ENCODE measurements at places on chromosomes 1 and 21.

- DNase-seq = no peak
Measured at GRCh38 chr1:220164116-220164515, 70.2 kb downstream of the IARS2 start.

- no peak for DNase-seq
Measured at GRCh38 chr1:156894711-156895454, 1.4 kb downstream of the PEAR1 start.

DNA sequence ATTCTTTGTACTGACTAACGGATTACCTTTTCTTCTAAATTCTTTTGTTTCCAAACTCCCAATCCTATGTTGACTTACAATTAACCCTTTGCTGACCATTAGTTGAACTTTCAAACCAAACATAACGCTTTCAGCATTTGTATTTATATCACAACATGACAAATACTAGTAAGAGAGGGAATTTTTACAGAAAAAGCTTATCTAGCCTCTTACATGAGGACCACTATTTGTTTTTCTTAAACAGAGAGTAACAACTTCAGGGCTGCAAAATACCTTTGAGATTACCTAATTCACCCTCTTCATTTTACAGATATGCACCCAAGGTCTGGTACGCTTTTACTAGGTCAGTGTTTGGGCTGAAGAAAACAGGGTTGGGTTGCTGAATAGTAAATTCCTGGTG lies 45.0 kb upstream of the CXADR start:
- no peak for DNase-seq

DNA sequence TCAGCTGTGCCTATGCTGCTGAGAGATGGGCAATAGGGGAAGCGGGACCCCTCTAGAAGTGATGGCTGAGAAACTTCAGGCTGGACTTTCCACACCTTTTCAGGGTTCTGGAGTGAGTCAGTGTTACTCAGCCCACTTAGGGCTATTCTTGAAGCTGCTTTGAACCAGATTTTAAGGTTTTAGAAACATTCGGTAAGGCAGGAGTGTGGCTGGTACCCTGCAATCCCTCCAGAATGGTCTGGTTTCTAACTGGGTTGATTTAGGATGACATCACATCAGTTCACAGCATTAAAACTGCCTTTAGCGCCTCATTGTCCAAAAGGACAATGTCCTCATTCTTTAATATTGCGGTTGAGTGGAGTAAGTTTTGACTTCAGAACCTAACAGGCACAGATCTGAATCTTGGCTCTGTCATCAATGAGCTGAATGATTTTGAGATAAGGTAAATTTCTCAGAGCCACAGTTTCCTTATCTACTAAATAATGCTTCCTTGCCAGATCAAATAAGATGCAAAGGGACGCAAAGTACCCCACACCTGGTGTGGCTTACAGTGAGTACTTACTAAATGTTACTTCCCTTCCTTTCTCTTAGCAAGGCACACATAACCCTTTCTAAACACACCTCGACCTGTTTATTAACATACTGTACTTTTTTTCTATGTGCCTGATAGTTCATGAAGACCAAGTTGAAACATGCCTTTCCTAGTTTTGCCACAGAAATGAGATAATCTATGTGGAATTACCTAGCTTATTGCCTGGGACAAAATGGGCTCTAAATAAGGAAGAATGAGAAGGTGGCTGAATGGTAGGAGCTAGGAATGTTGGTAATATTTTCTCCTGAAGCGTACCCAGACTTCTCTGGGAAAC lies 209.8 kb downstream of the ROR1 start:
- DNase-seq = no peak

GRCh38 chr1:10724052-10724494 lies 72.4 kb downstream of the CASZ1 start:
- DNase-seq = peak; percentile 80

DNA sequence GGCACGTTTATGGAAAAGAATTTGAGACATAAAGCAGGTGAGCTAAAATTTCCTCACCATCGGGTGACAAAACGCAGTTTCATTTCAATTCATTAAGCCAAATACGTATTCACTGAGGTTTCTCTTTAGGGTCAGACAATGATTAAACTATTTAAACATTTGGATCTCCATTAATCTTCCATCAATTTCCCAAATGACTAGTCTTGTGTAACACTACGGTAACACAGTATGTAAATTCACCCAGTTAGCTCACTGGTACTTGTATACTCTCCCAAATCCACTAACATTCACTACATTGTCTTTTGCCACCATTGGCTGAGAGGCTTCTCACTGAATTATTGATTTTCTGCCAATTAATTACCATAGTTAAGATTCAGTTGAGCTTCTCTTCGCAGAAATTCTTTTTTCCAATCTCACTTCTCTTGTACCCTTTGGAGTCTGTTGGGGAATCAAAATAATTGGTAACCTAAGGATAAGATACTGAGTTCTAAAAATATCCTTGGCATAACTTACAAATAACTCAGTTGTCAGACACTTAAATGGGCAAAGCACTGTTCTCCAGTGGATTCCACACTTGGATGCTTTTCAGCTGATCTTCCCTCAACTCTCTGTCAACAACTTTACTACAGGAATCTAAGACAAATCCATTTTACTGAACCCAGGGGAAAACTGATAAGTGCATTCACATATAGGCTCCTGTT lies 40.7 kb downstream of the SIPA1L2 start:
- DNase-seq = no peak

DNA sequence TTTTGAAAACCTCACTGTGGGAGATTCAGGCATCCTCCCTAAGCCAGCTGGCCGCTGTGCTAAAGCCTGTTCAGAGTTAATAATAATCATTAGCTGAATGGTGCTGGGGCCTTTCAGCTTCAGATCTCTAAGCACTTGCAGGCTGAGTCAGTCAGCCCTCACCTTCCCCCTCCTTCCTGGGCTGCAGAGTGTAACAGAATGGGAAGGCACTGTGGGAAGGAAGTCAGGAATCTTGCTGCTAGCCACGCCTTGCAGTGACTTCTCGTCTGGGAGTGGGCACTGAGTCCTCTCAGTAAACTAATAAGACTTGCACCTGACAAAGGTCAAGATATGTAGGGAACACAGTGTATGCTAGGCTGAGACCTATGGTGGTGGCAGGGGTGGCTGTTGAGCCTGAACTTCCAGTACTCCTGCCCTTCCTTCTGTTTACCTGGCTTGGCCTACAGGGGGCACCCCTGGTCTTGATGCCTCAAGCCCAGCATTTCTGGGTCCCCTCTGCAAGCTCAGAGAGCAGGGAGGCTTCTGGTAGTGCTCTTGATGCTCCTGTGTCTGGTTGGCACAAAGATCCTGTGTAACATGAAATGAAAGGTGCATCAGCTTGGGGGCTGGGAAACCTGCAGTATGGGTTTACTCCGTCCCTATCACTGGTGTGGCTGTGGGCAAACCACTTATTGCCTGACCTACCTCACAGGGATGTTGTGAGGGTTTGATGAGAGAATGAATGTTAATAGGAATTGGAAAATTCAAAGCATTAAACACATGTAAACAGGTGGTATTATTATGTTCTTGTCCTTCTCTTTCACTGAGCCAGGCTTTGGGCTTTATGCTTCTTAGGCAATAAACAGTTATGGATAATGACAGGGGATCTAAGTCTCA lies 6.0 kb downstream of the CYB561D1 start:
- peak; percentile 35 for DNase-seq

DNA sequence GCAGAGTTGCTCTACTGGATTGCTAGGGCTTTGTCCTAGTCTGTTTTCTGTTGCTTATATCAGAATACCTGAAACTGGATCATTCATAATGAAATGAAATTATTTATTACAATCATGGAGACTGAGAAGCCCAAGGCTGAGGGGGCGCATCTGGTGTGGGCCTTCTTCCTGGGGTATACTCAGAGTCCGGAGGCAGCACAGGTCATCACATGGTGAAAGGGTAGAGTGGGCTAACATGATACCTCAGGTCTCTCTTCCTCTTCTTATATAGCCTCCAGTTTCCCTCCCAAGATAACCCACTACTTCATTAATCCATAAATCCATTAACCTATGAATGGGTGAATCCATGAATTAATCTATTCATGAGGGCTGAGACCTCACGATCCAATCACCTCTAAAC lies 667.6 kb upstream of the NCAM2 start:
- no peak for DNase-seq

GRCh38 chr21:33561373-33561772 lies 18.5 kb downstream of the SON start:
- DNase-seq = no peak

- DNase-seq = no peak
Measured at GRCh38 chr21:44548381-44548780, 2.9 kb downstream of the KRTAP10-2 start.

- DNase-seq = no peak
Measured at GRCh38 chr1:38498686-38499085, 360.9 kb downstream of the RRAGC start.

DNA sequence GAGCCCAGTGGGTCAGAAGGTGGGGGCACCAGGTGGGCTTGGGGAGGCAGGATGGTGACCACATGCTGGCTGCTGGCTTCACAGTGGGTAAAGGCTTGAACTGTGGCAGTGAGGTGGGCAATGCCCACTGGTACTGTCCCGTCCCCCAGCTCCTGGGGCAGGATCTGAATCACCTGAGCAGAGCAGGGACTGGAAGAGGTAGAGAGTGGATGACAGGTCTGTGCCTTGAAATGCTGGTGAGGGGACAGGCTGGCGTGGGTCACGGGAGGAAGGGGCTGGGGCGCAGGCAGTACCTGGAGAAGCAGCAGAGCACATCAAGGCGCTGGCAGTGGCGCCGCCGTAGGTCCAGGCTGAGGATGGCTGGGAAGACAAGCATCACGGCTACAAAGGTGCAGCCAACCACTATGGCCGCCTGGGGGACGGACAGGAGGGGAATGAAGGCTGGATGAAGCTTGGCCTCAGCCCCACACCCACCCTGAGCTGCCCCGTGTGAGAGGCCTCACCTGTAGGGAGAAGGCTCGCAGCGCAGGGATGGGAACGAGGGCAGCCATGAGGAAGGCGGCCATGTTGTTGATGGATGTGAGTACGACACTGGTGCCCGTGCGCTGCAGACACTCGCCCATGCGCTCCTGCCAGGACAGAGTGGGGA lies 14.9 kb downstream of the PTCH2 start:
- no peak for DNase-seq

GRCh38 chr1:71049951-71050598 lies 2.5 kb upstream of the PTGER3 start:
- peak; percentile 67 for DNase-seq

DNA sequence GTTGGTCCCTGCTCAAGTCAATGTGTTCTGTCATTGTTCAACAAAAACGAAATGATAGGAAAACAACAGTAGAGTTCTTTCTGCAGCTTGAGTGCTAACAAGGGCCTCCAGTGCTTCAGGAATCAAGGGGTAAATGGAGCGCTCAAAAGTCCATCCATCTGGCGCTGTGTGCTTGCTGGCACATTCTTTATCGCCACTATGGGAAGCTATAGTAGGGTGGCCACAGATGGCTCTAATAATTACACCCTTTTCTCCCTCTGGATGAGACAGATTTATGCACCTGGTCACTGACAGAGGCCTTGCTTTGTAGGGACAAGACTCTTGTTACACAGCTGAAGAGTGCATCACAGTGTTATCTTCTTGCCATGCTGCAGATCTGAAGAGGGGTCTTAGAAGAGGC lies 136.0 kb downstream of the GDAP2 start:
- no peak for DNase-seq

DNA sequence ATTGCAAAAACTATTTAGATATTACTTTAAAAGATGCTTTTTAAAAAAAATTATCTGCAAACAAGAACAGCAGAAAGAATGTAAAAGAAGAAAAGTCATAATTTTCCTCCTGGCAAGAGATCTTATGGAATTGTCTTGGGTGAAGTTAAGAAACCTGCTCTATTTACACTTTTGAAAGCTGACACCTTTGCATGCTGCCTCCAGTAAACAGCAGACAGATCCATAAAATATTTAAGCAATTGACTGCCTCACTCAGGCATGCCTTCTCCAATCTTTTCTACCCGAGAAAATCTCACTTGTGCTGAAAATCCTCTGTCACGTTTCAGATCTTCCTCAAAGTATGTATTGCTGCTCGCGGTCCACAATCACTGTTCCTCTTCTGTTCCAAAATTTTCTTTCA lies 107.9 kb upstream of the ZP4 start:
- DNase-seq = no peak

- DNase-seq = no peak
Measured at GRCh38 chr1:114112775-114113174, 40.9 kb downstream of the SYT6 start.

DNA sequence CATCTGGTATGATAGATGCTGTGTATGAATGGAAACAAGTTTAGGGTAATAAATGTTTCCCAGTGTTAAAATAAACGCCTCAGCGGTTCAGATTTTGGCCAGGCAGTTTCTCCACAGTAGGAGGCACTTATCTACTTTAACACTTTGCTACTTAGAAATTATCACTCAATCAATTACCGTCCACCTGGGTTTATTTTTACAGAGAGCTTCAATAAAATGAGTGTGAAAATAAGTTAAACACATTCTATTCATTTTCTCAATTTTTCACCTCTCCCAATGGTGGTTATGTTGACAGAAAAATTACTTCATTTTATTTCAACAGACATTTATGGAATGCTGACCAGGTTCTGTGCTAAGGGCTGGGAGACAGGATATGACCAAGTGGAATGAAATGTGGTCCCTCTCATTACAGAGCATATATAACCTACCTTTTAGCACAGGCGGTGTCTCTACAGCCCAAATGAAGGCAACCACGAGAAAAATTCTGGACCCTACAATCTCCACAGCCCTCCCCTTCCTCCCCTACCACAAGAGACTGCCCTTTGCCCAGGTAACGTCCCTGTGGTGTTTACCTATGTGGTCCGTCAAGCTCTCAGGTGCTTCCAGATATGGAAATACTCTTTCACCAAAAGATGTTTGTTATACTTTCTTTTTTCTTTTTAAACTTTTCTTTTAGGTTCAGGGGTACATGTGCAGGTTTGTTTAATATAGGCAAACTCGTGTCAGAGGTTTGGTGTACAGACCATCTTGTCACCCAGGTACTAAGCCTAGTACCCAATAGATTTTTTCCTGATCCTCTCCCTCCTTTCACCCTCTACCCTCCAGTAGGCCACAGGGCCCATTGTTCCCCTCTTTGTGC lies 105.5 kb downstream of the HLCS start:
- no peak for DNase-seq

DNA sequence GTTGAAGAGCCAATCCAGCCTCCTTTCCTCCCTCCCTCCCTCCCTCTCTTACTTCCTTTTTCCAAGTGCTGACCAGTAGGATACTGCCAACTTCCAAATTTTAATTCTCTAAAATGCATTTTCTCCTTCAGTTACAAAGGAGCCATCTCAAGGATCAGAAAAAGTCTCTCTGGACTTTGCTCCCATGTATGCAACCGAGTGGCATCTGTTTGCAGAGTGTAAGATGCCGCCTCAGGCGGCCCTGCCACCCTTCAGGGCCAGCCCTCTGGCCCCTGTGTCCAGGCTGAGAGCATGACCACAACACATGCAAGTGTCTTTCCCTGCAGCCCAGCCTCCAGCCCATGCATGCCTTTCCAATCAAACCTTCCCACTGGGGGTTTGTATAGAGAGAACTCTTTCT lies 205.3 kb upstream of the RAB4A start:
- DNase-seq = no peak

DNA sequence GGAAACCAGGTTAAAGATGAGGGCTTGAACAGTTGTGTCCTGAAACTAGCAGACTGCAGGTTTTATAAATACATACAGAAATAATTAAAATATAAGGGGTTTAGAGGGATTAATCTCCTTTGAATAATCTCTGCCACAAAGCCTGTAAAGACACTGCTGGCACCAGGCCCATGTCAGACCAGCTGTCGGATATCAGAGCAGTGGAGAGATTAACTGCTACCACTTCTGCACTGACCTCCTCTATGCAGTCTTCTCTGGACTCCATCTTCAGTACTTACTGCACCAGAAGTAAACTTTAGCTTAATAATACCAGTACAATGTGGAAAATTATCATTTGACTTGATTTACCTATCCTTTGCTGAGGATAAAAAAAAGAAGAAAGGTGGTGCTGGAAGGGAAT lies 128.6 kb downstream of the LHX4 start:
- DNase-seq = peak; percentile 40

- DNase-seq = peak; percentile 14
Measured at GRCh38 chr1:243507001-243507671, 251.3 kb downstream of the SDCCAG8 start.
